ENCODE measurements at places on chromosomes 3 and 15.

DNA sequence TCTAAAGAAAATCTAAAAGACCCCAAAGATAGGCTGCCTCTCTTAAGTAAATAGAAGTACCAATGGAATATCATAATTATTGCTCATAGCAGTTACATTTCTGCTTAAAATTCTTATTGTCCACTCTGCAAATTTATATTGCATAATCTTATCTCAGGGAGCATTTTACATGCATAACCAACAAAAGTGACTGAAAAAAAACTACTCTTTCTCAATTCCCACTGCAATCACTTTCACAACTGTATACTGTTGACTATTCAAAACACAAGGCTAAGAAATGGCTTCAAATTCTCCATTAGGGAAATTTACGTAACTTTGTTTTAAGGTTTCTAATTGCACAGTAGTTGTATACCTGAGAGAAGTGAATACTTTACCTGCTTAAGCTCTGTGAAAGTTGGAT lies 56.3 kb downstream of the HMG20A start:
- no peak for DNase-seq

DNA sequence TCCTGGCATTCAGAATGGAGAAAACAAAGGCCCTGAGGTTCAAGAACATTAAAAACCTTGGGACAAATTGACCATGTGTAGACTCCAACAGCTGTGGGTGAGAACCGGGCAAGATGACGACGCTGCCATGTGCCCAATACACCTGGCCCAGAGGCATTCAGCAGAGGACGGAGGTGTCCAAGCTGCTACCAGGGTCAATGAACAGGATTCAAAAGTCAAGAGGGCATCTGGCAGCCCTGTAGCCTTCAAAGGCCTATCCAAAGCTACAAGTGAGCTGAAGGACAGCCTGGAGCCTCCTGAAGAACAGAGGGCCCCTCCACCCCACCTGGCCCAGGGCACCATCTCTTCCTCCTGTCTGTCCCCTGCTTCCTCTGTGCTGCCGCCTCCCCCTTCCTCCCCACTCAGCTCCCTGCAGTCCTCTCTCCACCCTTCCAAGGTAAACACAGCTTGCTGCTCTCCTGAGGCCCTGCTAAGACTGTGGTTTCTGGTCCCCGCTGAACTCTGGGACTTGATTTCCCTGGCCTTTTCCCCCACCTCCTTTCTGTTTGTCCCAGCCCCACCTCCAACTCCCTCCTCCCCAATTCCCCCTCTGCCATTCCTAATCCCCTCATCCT lies 57.5 kb downstream of the HMCES start:
- peak; percentile 38 for DNase-seq

- DNase-seq = no peak
Observed at GRCh38 chr3:15983232-15983631, 185.5 kb upstream of the ANKRD28 start.

DNA sequence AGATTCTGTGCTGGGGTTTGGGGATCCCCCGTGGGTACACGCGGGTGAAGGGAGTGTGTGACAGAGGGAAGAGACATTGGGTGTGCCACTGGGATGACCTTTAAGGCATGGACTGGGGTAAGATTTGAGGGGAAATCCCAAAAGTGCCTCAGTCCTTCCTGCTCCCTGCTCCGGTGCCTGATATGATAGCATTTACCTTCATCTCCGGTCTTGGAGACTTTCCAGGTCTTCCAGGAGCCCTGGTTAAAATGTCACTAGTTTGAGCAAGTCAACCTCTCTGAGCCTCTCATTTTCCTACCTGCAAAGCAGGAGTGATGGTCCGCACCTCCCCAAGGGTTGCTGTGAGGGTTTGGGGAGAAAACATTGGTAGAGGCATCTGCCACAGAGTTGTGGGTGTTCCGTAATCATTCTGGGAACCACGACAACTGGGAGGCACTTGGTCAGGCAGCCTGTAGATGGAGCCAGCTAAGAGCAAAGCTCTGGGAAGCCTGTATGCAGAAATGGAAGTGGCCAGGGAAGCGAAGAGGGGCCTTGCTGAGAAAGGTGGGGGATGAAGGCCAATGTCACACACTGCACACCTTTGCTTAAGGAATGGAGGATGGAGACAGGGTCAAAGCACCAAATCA lies 33.9 kb upstream of the KIF23 start:
- DNase-seq = no peak

DNA sequence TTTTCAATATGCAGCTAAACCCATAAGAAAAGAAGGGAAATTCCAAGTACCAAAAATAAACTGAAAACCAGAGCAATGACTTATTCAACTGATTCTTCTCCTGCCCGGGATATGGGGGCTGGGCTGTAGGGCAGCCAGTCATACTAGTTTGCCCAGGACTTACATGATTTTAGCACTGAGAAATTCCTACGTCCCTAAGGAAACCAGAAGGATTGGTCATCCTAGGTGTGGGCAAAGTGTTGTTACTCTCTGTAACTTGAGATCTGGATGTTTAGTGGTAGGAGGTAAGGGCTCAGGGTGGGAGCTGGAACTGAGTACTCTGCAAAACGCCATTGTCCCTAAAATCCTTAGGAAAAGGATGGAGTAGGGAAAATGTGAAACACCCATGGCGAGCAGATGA lies 1.2 kb upstream of the DAZL start:
- DNase-seq = no peak

DNA sequence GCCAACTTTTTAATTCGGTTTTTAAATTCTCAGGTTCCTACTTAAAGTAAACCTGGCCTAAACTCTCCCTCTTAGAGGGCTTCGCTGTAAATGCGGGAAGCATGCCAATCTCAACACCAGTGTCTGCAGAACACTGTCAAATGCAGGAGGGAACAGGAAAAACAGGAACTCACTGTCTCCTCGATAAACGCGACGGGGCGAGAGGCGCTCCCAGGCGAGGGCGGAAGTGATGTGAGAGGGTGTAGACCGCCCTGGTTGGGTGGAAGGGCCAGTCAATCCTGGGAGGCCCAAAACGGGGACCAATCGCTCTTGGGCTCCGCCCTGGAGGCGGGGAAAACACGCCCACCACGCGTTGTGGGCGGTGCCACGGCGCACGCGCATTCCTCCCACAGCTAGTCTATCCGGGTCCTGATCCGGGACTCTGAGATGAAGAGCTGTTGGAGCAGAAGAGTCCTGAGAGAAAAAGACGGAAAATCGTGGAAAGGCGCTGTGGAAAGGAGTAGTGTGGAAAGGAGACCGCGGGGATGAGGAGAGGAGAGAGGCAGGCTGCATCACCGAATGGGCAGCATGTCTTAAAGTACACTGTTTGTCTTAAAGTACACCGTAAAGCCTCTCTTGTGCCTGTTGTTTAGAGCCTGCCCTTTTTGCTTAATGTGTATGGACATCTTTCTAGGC lies 27.1 kb downstream of the SLC28A2 start:
- DNase-seq = peak; percentile 70

Data from NCI-H187 treated with DMSO at 0.1 percent for 48 hours (cell line).